ENCODE measurements at places on chromosomes 1 and 21.
A peak's percentile ranks its signal among the peaks of the same experiment; 100 is the strongest.

DNA sequence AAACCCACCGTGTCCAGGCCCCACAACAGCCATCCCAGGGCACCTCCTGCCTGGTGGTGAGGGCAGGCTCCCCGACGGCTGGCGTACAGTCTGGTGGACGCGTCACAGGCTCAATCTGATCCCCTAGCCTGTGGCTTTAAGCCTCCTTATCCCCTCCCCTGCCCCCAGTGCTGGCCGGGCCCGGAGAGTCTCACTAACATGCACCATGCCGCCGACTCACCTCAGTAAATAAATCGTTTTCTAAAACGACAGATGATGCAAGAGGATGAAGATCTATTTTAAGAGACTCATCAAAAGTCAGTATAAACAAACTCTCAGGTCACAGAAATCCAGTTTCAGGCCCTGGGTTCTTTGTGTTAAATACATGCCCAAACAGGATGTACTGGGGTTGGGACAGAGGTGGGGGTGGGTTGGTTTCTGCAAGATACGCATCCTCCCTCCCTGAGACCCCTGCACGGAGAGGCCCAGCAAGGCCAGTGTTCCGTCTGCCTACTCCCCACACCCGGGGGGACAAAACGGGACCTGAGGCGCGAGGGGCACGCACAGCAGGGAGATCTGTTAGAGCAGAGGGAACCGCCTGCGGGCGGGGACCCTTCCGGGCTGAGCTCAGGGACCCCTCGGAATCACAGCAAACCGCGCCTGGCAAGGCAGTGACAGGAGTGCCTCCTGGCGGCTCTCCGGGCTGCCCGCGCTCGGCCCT, 3.1 kb downstream of the PANK4 start:
- DNase-seq: no peak

DNA sequence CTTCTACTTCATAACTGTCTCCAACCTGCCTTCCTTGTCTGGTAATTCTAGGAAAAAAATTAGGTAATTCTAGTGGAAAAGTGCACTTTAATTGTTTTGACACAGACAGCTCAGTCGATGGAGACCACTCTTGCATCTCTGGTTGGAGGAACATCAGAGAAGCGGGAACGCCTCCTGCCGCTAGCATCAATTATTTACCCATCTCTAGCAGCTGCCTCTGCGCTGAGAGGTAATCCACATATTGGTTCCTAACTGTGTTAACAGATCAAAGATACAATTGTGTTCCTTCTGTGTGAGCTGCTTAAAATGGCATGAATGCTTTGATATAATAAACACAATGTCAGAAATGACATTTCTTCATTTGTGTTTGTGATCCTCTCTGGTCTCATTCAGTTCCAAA, 33.3 kb downstream of the C2CD2 start:
- no peak for DNase-seq

DNA sequence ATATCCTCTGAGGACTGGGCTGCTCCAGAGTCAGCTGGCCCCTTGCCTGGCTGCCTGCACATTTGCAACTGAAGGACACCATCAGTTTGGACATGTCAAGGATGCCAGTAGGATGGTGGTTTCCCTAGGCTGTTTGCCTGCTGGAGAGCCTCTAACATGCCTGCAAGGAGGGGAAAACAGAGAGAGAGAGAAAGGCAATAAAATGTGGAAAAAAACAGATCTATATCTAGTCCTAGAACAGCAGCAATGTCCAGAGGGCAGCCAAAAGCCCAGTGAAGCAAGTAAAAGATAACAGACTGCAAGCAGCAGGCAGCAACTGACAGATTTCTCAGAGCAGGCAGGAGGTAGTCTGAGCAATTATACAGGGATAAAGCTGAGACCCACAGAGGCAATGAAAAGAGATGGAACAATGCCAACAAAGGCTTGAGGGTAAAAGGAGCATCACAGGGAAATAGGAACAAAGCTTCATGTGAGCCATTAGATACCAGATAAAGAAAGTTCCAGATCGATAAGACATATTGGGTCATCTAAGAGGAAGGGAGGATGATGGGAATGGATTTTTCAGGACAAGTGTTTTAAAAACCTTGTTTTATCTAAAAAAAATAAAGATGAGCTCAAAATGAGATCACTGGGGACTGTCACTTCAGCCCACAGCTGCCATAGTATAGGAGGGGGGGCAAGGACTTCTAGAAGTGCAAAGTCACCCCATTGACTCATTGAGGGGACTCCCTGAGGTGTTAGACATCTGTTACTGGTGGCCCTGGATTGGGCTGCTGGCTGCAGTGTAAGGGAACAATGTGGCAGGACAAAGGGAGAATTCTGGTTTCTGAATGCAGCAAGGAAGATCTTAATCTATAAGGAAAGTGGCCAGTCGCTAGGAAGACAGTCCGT, 38.6 kb upstream of the GADD45A start:
- no peak for DNase-seq

GRCh38 chr1:26353976-26354820, at the start of gene CRYBG2:
Gene CRYBG2, minus strand, starts transcription at chr1:26354130. Its CDS starts 7,473 bp downstream, at chr1:26346657.
- peak; percentile 72 for DNase-seq

- DNase-seq: no peak
Observed at GRCh38 chr1:189150624-189151023, 1327.0 kb downstream of the BRINP3 start.
